ENCODE measurements at places on chromosomes 5 and 9. TPM values are rescaled to one million over a fixed set of nuclear protein-coding genes. Genes with fewer than 3 reads are reported as not detected.

GRCh38 chr5:126044111-126044668 is 379.0 kb upstream of the GRAMD2B start:
- no peaks in the 10 kb centered on the region for H3K27me3 ChIP-seq
- DNase-seq, result no peak
- H3K4me3 ChIP-seq, result no peak overlapping the region

DNA sequence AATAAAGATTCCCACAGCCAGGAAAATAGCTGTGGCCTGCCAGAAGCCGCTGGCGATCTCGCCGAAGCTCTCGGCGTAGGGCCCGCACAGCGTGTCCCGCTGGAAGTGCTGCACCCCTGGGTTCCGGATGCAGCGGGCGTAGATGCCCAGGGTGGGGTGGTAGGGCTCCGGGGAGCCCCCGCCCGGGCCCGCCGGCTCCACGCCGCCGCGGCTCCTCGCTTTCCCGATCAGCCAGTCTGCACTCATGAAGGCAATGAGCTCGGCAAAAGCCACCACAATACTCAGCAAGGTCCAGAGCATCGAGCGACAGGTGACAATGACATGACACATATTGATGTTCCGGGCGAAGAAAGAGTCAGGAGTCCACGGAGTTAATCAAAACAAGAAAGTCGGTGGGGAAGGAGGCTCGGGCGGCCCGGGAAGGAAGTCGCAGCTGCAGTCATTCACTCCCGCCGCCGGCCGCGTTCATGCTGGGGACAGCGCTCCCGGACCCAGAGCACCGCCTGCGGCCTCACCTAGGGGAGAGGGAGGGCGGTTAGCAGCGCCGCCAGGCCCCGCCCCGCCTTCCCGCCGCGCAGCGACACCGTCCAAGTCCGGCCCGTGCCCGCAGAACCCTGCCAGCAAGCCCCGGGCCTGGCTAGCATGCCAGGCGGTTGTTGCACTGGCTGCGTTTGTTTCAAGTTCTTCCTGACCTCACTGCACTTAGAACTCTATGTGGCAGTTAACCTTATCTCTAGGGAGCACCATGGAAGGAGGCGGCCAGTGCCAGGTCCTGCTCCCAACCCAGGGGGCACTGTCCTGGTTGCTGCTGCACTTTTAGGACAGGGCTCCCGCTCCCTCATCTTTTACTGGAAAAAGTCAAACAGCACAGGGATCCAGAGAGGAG is 138.4 kb downstream of the LHFPL2 start:
- H3K27ac ChIP-seq, result no peak overlapping the region
- H3K4me3 ChIP-seq, result peak overlapping the region; percentile 82
- DNase-seq, result peak; percentile 70
- H3K36me3 ChIP-seq, result no peaks in the 10 kb centered on the region

The GDA gene
- total RNA-seq, result not detected

The WNT8A gene
- total RNA-seq, result not detected

- H3K4me1 ChIP-seq, result no peaks in the 10 kb centered on the region
- no peak for DNase-seq
- H3K4me3 ChIP-seq, result no peak overlapping the region
- no peaks in the 10 kb centered on the region for H3K36me3 ChIP-seq
Observed at GRCh38 chr5:170475294-170476000, 28.4 kb upstream of the KCNIP1 start.

DNA sequence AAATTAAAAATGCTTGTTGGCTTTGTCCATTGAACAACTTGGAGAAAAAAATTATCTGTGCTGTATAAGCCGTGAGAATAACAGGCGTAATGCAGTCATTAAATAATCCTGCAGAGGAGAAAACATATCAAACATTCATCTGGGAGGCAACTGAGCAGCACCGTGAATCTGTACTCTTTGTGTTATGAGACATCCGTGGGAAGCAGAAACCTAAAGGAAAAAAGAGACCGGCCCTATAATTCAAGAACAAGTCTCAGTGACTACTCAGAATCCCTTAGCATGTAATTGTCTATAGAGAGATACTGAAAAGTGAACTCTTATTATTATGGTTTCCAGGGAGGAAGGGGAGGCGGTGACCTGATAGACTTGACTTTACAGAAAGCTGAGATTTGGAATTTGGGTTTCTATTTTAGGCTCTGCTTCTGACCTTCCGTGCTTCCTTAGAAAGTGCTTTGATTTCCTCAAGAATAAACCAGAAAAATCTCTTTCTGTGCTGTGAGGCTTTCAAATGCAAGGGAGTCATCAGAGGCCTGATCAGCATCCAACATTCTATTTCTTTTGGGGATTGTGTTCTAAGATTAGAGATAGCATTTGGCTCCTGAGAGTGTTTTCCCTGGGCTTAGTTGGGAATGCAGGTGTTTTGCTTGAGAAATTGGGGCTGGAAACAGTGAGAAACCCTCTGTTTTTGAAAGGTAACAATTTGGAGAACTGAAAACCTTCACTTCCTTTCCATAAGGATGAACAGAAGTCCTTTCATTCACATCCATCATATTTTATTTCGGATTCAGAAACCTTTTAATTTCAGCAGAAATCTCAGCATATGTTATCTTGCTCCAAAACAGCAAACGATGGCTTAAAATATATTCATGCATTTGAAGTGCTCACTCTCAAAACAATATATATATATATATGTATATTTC is 296.7 kb downstream of the CSNK1G3 start:
- DNase-seq, result no peak
- no peak overlapping the region for H3K4me3 ChIP-seq
- no peak overlapping the region for H3K27ac ChIP-seq
- no peaks in the 10 kb centered on the region for H3K4me1 ChIP-seq
- no peaks in the 10 kb centered on the region for H3K36me3 ChIP-seq

The C1QTNF2 gene
- total RNA-seq, result not detected

DNA sequence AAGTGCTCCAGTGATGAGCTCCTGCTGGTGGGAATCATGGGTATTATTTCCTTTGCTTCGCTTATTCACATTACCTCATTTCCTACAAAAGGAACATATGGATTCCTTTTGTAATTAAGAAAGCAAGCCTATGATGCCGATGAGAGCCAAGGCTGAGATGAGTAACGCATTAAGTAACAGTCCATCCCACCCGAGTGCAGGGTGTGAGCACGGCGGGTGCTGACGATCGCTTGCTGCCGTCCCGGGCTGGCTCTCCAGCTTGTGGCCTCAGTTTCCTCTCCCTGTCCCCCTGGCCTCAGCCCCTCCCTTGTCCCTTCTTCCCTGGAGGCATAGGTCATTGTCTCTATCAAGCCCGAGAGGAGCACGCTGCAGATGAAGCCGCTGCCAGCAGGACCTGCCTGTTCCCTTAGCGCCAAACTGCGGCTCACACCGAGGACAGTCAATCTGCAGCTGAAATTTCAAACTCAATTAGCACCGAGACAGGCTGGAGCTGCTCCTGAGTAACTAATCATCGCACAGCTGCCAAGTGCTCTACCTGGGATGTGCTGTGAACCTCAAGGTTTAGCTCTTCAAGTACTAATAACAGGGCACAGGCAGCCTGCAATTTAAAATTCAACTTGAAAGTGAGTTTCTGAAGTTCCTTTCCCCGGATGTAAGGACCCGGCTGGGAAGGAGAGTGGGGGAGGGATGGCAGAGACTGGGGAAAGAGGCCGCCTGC is 115.2 kb upstream of the RAPGEF1 start:
- H3K4me1 ChIP-seq, result peaks cover 5% of the 10 kb centered on the region
- H3K36me3 ChIP-seq, result no peaks in the 10 kb centered on the region
- no peak overlapping the region for H3K4me3 ChIP-seq
- no peak overlapping the region for H3K27ac ChIP-seq
- no peaks in the 10 kb centered on the region for H3K27me3 ChIP-seq
- no peak for DNase-seq

The SLC36A2 gene
- total RNA-seq, result not detected

- peaks cover 2% of the 10 kb centered on the region for H3K4me1 ChIP-seq
- H3K36me3 ChIP-seq, result no peaks in the 10 kb centered on the region
- no peak for DNase-seq
Observed at GRCh38 chr5:171595801-171596231, 176.4 kb downstream of the FGF18 start.

GRCh38 chr5:83475935-83476814 is 4.6 kb downstream of the VCAN start:
- H3K4me1 ChIP-seq, result peaks cover 17% of the 10 kb centered on the region
- H3K4me3 ChIP-seq, result no peak overlapping the region
- no peak for DNase-seq
- no peak overlapping the region for H3K27ac ChIP-seq
- H3K27me3 ChIP-seq, result peaks cover 48% of the 10 kb centered on the region
- peaks cover 5% of the 10 kb centered on the region for H3K36me3 ChIP-seq

The TLR4 gene
- total RNA-seq, result 0.24 TPM

- no peak overlapping the region for H3K27ac ChIP-seq
- H3K36me3 ChIP-seq, result no peaks in the 10 kb centered on the region
- no peak for DNase-seq
Observed at GRCh38 chr9:70802206-70802605, 319.2 kb downstream of the TRPM3 start.

- H3K27ac ChIP-seq, result no peak overlapping the region
- H3K27me3 ChIP-seq, result no peaks in the 10 kb centered on the region
- H3K36me3 ChIP-seq, result peaks cover 22% of the 10 kb centered on the region
- H3K4me3 ChIP-seq, result no peak overlapping the region
- no peak for DNase-seq
Observed at GRCh38 chr5:31436851-31437250, 95.0 kb downstream of the DROSHA start.

DNA sequence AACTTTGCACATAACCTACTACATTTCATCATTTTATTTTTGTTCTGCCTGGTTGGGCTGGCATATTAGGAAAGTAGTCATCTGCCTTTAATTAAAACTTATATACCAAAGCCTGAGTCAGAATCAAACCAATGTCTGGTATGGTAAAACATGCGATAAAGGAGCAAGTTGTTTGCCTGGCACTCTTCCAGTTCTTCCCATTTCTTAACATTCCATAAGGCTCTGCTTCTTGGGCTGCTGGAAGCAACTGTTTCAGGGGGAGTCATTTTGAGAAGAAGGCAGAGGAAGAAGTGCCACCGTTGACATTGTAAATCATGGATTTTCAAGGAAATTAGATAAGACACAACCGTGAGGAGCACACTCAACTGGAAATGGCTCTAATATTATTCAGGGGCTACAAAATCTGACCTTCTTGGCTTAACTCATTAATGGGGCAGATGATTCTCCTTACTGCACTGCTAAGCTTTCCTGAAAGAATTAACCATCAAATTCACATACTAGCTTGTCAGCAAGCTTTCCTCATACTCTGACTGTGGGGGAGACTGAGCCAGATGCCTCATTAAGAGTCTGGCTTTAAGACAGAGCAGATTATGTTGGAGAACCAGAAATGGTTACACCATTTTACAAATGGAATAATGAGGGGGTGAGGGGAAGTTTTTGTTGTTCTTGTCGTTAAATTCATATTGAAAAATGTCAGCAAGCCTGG is 391.0 kb downstream of the TMEM232 start:
- no peaks in the 10 kb centered on the region for H3K27me3 ChIP-seq
- no peaks in the 10 kb centered on the region for H3K36me3 ChIP-seq
- no peak for DNase-seq
- H3K4me3 ChIP-seq, result no peak overlapping the region
- H3K27ac ChIP-seq, result no peak overlapping the region

GRCh38 chr5:148457183-148457620 is 73.4 kb downstream of the FBXO38 start:
- no peak overlapping the region for H3K4me3 ChIP-seq
- H3K4me1 ChIP-seq, result no peaks in the 10 kb centered on the region
- H3K36me3 ChIP-seq, result no peaks in the 10 kb centered on the region
- H3K27ac ChIP-seq, result no peak overlapping the region

Measured in natural killer cell treated with Interleukin-12 subunit alpha and Interleukin-12 subunit beta and Interleukin-15 and Interleukin-18, amount 100 ng/mL, for 72 hours (primary cell).